ENCODE measurements at places on chromosomes 16 and 17. TPM values are rescaled to one million over a fixed set of nuclear protein-coding genes. Genes with fewer than 3 reads are reported as not detected.

DNA sequence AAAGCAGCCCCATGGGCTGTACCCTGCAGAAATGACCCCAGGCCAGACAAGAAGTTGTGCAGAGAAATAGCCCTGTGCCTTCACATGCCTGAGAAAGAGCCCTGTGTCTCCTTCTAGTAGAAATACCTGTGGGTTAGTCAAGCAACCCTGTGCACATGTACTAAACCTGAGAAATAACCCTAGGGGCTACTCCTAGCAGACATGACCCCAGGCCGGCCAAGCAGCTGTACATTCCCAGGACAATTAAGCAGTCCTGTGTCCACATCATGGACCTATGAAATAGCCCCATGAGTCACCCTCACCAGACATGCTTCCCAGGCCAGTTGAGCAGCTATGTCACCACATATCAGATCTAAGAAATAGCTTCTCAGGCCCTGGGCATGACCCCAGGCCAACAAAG lies 519.7 kb upstream of the CA10 start:
- no peak for DNase-seq

DNA sequence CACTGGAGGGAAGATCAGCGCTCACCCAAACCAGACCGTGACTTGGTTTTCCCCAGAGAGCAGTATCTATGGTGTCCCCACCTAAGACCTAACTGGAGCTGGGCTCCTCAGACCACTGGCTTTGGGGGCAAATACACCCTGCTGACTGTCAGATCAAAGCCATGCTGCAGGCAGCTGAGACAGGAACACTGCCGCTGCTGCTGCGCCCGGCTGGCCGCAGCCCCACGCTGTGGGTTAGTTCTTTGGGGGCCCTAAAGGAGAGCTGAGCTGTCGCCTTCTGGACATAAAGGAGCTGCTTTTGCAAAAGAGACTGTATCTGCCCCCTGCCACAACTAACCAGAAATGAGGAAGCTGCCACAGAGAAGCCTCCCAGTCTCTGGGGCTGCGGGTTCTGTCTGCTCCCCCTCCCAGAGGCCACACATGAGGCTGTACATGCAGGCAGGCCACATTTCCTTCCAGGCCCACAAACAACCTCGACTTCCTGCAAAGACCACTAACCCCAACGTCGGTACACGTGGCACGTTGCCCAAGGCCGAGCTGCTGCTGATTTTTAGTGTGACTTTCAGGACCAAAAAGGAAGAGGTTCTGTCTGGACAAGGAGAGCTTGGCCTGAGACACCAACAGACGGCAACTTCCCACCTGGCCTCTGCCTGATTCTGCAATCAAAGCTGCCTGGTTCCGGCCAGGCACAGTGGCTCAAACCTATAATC lies 18.2 kb upstream of the ABR start:
- DNase-seq: peak; percentile 94

DNA sequence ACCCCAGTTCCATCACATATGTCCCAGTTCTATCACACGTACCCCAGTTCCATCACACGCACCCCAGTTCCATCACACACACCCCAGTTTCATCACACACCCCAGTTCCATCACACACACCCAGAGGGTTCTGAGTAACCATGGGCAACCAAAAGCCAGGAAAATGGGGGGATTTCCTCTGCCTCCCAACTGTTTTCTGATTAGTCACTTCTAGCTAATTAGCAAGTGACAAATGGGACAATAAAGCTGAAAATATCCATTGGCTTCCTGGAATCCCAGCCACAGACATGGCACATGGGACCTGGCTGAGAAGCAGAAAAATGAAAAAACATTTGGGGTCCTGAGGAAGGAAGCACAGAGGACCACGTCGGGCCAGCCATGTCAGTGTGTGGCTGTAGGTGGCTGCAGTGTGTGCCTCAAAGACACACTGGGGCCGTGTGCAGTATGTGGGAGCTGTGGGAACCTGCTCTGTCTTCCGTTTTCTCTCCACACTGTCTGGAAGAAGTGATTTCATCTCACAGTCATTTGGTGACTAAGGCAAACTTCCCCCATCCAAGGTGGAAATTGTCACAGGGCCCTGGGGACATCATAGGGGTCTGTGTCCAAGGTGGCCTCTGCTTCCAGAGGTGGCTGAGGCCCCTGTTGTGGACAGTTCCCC lies 106.7 kb downstream of the CMIP start:
- DNase-seq: no peak

DNA sequence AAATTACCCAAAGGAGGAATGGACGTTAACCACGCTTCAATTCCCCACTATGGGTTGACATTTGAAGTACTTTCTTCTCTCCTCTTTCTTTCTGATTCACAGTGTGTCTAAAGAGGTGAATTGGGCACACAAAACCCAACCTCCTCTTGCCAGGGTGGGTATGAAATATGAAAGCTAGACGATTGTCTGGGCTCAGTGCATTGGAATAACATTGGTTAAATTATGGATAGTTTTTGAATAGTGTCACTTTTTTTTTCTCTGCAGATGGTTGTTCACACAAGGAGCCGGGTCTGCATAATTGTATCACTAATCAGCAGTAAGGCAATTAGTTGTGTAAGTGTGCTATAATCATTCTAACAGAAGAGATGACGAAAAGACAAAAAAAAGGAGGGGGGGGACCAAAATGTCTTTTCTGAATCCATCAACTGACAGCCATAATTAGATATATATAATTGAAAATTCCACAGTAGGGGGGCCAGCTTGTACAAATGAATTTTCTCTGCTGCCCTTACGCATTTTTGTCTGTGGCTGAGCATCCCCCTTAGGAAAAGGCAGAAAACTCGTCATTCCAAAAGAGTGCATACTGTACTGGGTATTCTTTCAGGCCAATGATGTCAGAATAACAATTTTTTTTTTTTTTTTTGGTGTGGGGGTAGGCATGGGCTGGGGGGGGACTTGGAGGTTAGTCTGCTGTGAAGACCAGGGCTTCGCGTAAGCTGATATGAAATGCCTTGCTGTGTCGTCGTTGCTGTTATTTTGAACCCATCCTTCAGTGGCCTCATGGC lies 307.5 kb upstream of the SALL1 start:
- no peak for DNase-seq

EME1 gene
- 1.4 TPM for total RNA-seq

C17orf100 gene
- total RNA-seq: 1.2 TPM

PIK3R6 gene
- total RNA-seq: 1.1 TPM

TGFB1I1 gene
- total RNA-seq: 239 TPM

CTRB2 gene
- 0.79 TPM for total RNA-seq

TMEM114 gene
- not detected for total RNA-seq

Measured in posterior vena cava (tissue), 2 donors.